Naive thymus-derived CD4-positive, alpha-beta T cell (primary cell): ENCODE measurements at places on chromosomes 7 and 10.

DNA sequence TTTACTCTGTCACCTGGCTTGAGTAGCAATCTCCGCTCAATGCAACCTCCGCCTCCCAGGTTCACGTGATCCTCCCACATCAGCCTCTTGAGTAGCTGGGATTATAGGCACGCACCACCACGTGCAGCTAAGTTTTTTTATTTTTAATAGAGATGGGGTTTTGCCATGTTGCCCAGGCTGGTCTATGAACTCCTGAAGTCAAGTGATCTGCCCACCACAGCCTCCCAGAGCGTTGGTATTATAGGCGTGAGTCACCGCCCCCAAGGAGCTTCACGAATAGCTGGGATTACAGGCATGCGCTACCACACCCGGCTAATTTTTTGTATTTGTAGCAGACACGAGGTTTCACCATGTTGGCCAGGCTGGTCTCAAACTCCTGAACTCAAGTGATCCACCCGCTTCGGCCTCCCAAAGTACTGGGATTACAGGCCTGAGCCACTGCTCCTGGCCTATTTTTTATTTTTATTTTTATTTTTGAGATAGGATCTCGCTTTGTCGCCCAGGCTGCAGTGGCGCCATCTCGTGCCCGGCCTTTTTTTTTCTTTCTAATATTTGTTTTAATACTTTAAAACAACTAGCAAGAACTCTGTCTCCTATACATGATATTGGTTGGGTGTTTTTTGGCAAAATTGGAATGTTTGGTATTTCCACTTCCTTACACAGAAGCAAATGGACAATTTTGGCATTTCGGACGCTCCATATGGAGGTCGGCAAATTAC is 1.1 kb downstream of the EFCAB10 start:
- DNase-seq, result no peak

DNA sequence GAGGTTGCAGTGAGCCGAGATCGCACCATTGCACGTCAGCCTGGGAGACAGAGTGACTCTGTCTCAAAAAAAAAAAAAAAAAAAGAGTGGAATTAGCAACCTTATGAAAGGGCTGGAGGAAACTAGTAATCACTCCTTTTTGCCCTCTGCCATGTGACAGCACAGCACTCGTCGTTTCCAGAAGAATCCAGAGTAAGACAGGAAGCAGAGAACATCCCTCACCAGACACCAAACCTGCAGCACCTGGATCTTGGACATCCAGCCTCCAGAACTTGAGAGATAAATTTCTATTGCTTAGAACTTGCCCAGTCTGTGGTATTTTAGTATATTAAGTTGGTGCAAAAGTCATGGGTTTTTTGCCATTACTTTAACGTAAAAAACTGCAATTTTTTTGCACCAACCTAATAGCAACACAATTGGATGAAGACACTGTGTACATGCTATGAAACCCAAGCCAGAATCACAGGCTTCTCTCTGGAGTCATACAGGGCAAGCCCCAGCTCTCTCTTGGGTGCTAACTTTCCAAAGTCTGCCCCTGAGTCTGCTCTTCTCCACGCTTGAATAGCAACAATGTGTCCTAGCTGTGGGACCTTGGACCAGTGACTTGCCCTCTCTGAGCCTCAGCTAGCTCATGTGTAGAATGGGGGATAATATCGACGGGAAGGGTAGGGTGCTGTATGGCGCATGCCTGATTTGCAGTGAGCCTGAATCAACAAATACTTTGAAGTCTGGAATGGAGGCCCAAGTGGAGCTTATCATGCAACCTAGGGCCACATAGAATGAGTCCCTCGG is 55.1 kb downstream of the CHST3 start:
- no peak for DNase-seq

DNA sequence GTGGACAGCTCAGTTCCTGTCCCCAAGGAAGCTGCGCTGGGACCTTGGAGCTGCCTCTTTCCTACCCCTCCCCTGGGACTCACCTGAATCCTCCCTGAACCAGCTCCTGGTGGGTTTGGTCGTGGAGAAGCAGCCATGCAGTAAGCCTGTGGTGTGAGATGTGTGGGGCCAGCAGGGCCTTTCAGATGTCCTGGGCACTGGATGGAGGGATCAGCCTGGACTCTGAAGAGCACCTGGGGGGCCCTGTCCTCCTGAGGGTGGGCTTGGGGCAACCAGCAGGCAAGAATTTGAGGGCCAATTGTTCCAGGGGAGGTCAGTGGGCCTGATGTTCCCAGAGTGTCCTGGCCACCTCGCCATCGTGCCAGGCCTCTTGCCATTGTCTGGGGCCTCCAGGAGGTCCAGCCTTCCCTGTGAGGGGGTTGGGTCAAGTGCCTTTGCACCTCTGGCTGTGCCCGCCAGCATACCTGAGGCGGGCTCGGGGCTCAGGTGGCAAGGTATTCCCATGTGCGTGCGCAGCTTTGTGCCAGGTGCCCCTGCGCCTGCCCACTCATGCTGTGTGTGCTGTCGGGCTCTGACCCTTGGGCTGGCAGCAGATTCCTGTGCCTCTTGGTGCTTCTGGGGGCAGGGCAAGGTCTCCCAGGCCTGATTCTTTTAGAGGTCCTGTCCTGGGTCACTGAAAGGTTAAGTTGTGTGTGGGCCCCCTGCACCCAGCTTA is 7.3 kb downstream of the TRIM8 start:
- no peak for DNase-seq

DNA sequence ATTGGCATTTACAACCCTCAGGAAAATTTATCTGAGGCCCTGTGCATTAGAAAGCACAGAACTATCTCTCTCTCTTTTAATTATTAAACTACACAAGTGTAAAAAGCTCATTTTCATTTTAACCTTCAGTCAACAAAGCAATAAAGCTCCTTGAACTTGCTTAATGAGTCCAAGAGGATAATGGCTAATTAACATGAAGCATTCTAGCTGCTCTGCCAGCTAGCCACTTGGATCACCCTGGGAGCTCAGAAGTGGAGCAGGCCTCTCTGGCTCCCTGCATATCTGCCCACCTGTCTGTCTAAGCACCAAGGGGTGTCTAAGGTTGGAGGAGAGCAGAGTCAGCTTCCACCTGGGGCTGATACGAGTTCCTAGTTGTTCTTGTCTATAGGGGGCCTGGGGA is 56.0 kb upstream of the SLC35G1 start:
- DNase-seq, result no peak

GRCh38 chr7:51317582-51317910 is 937 bp upstream of the COBL start:
- no peak for DNase-seq

DNA sequence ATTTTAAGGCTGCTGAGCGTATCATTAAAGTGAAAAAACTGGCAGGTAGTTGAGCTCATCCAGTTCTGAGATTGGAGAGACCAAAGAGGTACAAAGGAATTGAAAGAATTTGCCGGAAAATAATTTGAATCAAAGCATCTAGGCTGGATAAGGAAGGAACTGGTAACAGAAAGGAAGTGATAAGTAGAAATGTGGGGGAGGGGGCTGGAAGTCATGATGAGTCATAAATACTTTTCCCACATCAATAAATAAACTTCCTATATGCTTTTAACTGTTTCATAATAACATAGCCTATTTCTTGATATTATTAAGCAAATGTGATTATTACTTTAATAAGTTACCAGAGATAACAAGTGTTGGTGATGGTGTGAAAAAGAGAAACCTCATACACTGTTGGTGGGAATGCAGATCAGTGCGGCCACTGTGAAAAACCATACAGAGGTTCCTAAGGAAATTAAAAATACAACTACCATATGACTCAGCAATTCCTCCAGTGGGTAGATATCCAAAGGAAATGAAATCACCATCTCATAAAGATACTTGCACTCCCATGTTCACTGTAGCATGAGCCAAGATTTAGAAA is 27.0 kb downstream of the ZNF438 start:
- no peak for DNase-seq

DNA sequence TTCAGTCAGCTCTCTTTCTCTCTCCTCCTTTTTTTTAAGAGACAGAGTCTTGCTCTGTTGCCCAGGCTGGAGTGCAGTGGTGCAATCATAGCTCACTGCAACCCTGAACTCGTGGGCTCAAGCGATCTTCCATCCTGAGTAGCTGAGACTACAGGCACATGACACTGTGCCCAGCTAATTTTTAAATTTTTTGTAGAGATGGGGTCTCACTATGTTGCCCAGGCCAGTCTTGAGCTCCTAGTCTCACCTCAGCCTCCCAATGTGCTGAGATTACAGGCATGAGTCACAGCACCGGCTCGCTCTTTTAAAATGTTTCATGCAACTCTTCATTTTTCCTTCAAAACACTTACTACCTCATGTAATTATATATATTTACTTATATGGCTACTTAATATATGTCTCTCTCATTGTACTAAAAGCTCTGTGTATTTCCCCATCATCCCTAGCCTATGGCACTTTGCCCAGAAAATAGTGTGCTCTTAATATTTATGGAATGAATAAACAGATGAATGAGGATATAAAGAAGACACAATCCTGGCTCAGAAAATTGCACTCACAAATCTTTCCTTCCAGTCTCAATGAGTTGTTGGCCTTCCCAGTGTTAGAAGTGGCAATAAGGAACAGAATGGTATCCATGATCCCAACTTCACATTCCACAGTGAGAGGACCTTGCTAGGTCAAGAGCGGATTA is 33.9 kb downstream of the EBLN1 start:
- no peak for DNase-seq
